ENCODE measurements at places on chromosomes 3 and 15.

GRCh38 chr15:92273723-92274122 lies 120.0 kb upstream of the ST8SIA2 start:
- DNase-seq: no peak

- no peak for DNase-seq
Measured at GRCh38 chr15:89828281-89829145, 13.9 kb upstream of the ANPEP start.

DNA sequence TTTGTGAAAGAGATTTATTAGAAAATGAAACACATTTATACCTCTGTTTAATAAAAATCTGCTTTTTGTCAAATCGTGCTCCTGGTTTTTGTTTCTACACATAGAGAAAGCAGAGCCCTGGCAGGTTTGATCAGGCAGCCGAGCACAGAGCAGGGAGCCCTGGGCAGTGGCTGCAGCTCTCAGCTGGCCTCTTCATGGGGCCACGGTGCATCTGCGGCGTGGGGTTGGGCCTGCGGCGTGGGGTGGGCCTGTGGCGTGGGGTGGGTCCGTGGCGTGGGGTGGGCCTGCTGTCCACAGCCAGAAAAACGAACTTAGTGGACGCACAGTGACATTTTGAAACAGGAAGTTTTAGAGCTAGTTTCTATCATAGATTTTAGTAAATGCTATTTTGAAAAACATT lies 10.6 kb downstream of the GOLGA6L2 start:
- DNase-seq: no peak

GRCh38 chr15:60070838-60071493 lies 66.9 kb downstream of the FOXB1 start:
- no peak for DNase-seq

GRCh38 chr3:166560253-166560652 lies 723.0 kb upstream of the BCHE start:
- DNase-seq: no peak

GRCh38 chr3:159196359-159196758 lies 394.5 kb downstream of the MFSD1 start:
- DNase-seq: no peak

- DNase-seq: no peak
Measured at GRCh38 chr15:53324061-53324460, 435.4 kb downstream of the WDR72 start.

DNA sequence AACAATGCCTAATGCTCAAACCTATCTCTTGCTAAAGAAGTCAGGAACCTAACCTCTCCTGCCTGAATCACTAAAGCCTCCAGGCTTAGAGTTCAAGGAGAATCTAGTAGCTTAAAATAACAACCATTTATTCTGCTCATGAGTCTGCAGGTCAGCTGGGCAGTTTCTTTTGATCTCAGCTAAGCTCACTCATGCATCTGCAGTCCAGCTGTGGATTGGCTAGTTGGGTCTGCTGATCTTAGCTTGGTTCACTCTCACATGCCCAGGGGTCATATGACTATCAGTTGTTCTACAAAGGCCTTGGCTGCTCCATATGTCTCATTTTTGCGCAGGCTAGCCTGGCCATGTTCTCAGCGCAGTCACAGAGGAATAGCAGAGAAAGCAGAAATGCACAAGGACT lies 109.2 kb upstream of the STT3B start:
- no peak for DNase-seq

DNA sequence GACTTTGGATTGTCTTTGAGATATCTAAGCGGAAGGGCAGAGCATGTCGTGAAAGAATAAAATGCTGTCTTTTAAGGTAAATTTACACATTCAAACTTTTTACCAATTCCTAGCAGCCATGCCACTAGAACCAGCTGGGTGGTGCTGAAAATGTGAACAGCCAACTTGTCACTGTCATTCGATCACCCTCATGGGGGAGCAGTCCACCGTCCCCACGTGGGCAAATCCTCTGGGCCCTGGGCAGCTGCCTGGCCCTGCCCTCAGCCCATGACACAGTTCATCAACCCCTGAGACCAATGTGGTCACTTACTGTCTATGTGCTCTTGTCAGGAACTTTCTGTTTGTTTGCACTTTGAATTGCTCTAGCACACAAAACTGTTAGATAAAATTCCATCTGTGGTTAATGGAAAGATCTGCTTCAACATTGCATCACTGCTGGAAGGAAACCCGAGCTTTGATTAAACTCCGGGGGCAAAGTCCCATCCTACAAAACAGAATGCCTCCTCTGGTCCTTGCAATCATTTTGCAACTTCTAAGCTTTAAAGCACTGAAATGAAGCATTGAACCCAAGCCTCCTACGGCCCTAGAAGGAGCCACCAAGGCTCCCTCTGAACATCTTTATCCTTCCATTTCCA lies 50.1 kb downstream of the PCSK6 start:
- no peak for DNase-seq

All from activated effector memory CD4-positive, alpha-beta T cell treated with anti-CD3 and anti-CD28 coated beads, Interleukin-2, amount 50 U/mL, for 16 hours (primary cell).